Left kidney (tissue), 8 donors: ENCODE measurements at places on chromosomes 11 and 22.

DNA sequence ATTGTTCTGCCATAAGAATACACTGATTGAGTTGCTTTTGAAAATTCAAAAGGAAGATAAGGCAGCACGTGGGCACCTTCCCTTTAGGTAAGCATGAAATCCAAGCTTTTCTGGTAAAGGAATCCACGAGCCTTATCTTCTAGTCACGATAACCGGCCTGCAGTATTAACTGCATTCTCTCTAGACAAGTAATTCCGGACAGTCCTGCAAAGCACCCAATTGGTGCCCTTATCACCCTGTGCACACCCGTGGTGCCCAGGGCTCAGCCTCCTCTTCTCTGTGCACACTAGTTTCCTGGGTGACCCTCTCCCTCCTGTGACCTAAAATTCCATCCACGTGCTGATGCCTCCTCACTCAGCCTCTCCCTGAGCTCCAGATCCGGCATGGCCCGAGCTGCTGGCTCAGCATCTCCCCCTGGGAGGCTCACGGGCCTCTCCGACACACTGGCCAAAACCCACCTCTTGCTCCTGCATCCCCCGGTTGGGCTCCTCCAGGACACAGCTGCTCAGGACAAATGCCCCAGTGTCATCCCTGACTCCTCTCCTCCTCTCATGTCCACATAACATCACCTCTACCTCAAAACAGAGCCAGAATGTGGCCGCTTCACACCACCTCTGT, 63.7 kb downstream of the PACSIN2 start:
- DNase-seq, result no peak

DNA sequence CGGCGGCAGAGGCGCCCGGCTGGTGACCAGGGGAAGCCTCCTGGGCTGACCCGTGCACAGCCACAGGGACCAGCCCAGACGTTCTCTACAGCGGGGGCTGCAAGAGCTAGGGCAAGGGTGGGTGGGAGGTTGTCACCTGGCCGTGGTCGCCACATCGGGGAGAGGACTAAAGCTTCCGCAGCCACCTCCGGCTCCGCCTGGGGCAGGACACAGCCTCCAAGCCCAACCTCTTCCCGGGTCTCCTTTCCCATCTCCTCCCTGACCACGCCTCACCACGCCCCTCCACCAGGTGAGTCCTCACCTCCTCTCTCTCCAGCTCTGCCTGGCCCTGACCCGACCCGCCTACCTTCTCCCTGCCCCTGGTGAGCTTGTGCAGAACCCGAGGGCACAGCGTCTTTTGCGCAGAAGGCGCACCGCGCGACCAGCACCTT, 75.9 kb upstream of the LMO1 start:
- no peak for DNase-seq

DNA sequence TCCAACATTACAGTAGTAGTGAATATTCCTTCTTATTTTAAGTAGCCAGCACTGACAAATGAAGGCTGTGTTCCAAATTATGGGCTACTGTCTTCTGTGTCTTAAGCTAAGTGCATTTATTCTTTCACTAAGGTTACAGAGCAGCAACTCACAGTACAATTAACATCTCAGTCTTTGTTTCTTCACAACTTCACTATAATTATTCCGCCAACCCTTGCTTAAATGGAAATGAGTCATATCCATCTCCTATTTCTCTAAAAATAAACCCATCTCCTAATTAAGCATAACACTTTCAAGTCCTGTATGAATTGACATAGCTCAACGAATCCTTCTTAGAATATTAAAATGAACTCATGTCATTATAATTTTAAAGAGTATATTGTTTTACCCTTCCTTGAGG, 6.7 kb downstream of the ETS1 start:
- DNase-seq, result no peak

- no peak for DNase-seq
Measured at GRCh38 chr11:57251491-57252104, 14.5 kb upstream of the APLNR start.

GRCh38 chr11:121536126-121536525, 83.4 kb upstream of the SORL1-AS1 start:
- DNase-seq, result no peak

DNA sequence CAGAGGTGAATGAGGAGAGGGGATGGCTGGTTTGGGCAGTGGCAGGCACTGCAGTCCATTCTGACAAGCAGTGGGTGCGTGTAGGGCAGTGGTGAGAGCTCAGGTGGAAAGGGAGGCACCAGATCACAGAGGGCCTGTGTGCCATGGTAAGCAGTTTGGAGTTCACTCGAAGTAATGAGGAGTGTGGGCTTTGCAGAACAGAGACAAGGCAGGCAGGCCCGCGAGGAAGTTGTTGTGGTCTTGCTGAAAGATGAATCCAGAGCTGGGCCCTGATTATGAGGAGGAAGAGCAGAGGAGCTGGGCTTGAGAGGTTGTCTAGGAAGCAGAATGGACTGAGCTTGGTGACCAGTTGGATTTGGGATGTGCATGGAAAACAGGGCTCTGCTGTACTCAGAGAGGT, 1.6 kb upstream of the DNAJB13 start:
- no peak for DNase-seq

DNA sequence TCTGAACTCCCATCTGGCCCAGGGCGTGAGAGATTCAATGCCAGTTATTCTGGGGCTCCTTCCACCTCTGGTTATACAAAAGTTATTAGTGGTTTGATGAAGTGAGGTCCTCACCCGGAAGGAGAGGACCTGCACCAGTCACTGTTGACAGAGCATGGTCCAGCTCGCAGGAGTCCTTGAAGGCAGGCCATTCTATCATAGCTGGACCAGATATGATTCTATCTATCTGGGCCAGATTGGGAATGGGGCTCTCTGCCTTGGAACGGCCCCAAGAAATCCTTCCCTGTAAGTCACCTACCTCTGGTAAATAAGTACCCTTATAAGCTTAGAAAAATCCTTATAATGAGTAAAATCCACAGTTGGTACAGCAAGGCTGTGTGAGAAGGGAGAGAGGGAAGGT, 50.7 kb downstream of the C11orf91 start:
- DNase-seq, result no peak

GRCh38 chr22:45599836-45600577, 71.6 kb upstream of the ATXN10 start:
- no peak for DNase-seq

DNA sequence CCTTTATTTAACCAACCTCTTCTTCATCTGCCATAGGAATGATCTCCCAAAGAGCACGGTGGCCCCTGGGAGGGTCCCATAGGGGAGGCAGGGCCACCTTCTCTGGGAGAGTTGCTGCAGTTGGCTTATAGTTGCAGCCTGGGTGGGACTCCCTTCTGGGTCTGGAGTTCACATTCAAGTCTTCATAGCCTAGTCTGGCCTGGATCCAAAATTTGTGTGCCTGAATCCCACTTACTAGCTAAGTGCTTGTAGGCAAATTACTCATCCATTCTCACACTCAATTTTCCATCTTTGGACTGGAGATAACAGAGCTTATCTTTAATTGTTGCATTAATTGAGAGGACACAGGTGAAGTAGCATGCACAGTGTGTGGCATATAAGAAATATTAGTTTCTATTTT, 163.6 kb downstream of the GRIK4 start:
- DNase-seq, result no peak
